ENCODE measurements at places on chromosomes 3 and 15. TPM values are rescaled to one million over a fixed set of nuclear protein-coding genes. Genes with fewer than 3 reads are reported as not detected.

The APEH gene
- total RNA-seq: 80.2 TPM

The IQCF5 gene
- total RNA-seq: not detected

The PROK2 gene
- total RNA-seq: not detected

The MORC1 gene
- total RNA-seq: not detected

The CPLX3 gene
- total RNA-seq: not detected

The MYH15 gene
- 0.18 TPM for total RNA-seq

The GALNT15 gene
- 13.4 TPM for total RNA-seq

The CYP1A1 gene
- 2.1 TPM for total RNA-seq

The PFKFB4 gene
- 35.4 TPM for total RNA-seq

The DLL4 gene
- 0.54 TPM for total RNA-seq

The TNFSF10 gene
- total RNA-seq: 0.36 TPM

The VEPH1 gene
- 29.3 TPM for total RNA-seq

The RLBP1 gene
- total RNA-seq: not detected

All from cardiac atrium fibroblast (primary cell).